Adipose tissue (tissue), 3 donors: ENCODE measurements at places on chromosomes 4 and X. TPM values are rescaled to one million over a fixed set of nuclear protein-coding genes. Genes with fewer than 3 reads are reported as not detected.

Gene NLGN4X
- polyA plus RNA-seq = 2.2 TPM

Gene LEF1
- 1.00 TPM for polyA plus RNA-seq

Gene LYAR
- 16.1 TPM for polyA plus RNA-seq

Gene CFP
- polyA plus RNA-seq = 17.1 TPM

Gene TLR1
- polyA plus RNA-seq = 5.9 TPM

Gene SASH3
- 10.7 TPM for polyA plus RNA-seq
